ENCODE measurements at places on chromosomes 7 and 10.

GRCh38 chr10:119205894-119206602 lies 1.3 kb upstream of the GRK5 start:
- peak; percentile 17 for DNase-seq

DNA sequence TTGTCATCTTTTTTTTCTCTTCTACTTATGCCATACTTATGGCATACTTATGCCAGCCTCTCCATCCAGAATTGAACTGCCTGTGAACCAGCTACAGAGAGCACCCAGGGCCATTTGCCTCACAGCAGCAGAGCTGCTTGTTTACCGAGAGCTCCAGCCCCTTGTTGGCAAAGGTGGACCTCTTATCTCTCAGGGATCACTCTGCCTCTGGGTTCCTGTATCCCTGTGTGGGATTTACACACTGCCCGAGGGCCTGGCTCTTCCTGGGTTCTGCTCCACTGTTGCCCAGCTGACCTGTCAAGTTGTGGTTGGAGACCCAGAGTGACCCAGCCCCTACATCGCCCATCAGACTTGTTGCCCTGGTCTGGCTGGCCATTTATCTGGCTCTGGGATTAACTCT lies 22.3 kb downstream of the MRPS33 start:
- DNase-seq = no peak

DNA sequence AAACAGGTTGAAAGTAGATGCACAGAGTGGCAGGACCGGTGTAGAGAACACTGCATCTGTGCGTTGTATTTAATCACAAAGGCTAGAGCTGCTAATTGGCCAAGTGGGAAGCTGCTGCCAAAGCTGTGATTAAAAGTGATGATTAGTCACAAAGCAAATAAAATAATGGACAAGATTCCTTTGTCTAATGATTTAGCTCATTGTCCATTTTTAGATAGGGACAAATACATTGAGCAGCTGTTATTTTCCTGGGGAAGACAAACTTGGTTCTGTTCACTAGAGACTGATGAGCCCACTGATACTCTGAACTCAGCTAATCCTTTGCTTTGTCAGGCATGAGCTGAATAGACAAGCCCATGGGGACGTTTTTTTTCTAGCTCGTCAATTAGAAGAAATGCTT lies 19.7 kb downstream of the UBE3C start:
- DNase-seq = no peak

DNA sequence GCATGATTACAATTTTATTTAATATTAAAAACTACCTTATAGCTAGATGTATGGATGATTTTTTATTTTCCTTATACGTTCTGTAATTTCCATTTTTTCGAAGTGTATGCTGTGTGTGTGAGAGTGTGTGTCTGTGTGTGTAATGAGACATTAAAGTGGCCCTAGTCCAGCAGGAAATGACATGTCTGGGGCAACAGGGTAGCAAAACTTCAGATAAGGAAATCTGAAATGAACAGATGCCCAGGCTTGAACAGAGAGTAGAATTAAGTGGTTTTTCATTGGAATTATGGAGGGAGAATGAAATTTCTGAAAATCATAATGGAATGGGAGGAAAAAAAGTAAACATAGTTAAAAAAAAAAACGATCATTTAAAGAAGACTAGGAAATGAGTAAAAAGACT lies 200.6 kb downstream of the NRG3 start:
- no peak for DNase-seq

DNA sequence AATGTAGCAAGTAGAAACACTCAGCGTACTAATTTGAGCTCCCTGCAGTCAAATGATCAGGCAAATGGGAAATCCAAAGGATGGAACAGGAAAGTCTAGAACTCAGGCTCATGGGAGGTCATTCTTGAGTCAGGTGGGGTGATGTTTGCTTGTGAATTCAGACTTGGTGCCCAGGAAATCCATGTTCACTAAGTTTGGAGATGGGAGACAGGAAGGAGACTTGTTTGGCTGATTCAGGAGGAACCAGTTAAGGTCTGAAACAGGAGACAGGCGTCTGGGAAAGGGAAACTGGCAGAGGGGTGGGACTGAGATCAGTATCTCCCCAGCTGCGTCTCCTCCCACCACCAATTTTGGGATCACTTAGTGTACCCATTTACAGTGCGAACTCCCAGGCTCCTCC lies 38.4 kb upstream of the ZNF438 start:
- no peak for DNase-seq

DNA sequence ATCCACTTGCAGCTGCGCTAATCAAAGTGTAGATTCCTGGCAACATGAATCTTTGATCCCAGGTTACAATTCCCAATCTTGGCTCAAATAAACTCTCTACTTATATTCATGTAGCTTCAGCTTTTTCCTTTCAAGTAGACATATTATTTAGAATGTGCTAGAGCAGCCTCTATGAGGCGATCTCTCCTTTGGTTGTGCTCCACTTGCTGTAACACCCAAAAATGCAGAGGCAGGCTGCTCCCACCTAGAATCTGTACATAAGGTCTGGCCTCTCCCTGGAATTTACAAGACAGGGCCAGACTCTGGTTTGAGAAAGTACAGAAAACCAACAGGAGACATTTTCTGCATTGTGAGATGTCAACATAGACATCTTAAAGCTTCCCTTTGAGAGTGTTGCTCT lies 23.1 kb downstream of the ZNF107 start:
- DNase-seq = no peak

DNA sequence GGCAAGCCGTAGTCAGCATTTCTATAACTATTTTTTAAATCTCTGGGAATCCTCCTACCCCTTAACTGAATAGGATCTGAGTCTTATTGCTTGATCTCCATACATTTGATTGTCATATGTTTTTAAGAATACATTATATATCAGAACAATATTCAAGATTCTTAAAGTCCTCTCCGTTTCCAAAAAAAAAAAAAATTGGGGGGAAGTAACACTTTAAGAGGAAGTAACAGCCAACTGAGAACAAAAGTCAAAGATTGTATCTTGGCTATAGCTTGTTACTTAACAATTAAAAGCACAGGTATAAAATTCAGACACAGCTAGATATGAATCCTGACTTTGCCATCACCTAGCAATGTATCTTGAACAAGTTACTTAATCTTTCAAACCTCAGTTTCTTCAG lies 169.9 kb upstream of the ADO start:
- DNase-seq = no peak

DNA sequence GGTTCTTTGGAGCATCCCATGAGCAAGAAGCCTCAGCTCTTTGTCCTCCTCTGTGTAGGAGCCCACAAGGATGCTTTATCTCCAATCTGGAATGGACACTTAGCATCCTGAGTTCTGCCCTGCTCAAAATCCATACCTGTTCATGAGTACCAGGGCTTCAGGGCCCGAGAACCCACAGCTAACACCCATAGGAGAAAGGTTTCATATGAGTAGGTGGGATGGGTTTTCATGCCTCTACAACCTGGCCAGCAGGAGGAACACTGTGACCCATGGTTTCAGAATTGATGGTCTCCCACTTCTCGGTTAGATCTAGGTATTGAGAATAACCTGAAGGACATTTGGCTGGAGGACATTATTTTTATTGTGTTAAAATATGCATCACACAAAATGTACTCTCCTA lies 57.8 kb downstream of the TBXAS1 start:
- DNase-seq = no peak

- DNase-seq = no peak
Observed at GRCh38 chr7:123057911-123058310, 62.4 kb upstream of the TAS2R16 start.

DNA sequence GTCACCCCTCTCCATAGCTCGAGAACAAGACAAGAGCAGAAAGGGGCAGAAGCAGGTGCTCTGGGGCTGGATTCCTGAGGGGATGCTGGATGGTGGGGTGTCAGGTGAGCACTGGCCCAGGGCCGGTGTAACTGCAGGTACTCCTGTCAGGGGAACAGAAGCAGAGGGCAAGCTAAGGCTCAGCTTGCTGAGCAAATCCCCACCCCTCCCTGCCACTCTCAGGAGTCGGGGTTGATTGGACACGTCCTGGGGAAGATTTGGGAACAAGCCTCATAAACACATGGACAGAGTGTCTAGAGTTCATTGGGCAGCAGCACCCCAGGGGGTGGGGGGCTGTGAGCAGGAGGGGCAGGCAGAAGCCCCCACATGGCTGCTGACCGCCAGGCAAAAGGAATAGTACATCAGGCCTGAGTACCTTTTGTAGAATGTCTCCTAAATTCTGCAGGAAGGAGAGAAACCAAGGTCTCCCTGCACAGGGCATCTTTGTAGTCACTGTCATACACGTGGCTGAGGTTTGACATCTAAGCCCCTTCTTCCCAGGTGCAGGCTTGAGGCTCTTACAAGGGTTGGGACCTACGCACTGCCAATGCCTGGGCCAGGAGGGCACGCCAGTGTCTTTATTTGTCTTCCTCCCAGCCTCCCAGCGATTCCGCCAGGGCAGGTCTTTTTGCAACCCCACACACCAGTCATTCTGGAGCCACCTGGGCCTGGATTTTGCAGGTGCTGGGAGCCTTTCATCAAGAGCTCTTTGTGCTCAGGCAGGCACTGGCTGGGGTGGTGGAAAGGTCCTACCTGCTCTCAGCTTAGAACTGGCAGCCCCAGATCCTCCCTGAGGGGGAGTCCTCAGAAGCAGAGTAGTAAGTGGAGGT lies 2.8 kb downstream of the CALML3 start:
- no peak for DNase-seq

GRCh38 chr10:15123749-15124184 lies 26.6 kb downstream of the RPP38 start:
- DNase-seq = no peak

GRCh38 chr10:25522946-25523608 lies 348.3 kb downstream of the GPR158 start:
- DNase-seq = no peak

DNA sequence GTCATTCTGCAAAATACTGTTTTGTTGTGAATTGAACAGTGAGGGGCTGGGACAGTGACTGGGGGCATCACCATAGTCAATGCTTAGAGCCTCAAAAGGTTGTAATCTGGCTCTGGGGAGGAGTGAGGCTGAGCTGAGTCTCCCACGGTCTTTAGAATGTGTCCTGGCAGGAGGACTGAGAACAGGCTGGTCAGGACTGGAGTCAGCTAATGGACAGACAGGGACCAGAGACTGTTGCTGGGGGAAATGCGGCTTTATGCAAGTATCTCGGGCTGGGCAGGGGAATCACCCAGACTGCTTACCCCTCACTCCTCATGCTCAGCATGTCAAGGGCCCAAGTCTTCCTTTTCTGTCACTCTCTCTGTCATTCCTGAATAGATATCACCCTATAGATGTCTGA lies 346.5 kb downstream of the TYW1 start:
- DNase-seq = no peak

DNA sequence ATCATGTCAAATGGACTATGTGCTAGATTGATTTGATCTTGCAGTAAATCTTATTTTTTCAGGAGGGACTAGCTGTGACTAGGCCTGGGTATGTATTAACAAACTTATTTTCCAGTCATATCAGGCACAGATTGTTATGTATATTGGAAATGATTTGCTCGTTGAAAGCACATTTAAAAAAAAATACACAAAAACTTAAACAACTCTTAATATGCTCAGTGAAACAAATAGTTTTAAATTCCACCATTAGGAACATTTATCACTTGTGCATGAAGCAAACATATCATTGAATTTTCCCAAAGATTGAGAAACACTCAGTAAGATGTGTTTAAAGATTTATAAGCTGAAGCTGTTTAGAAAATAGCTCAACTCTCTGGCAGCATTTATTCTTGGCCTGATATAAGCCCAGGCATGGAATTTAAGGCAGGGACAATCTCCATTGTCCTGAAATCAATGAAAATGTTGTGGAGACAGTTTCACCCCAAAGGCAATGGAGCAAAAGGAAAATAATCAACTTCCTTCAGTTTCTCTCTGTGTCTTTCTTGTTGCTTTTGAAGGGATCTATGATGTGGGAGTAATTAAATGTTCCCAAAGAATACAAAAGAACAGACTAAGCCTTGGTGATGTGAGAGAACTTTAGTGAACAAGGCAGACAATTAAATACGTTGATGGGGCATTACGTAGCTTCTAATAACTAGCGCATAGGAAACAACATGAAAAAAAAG lies 250.3 kb downstream of the GPR37 start:
- no peak for DNase-seq

DNA sequence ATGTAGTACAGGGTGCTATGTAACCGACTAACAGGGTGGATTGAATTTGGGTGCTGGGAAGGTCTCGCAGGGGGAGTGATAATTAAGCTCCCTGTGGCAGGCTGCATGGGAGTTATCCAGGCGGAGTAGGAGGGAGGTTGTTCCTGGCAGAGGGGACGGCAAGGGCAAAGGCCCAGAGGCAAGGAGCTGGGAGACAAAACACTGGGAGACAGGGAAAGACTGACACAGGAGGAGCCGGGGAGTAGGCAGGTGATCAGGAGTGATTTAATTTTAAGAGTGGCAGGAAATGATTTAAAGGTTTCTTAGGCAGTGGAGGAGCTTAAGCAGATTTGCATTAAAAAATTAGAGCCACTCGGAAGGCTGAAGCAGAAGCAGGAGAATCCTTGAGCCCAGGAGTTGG lies 40.7 kb upstream of the LEP start:
- DNase-seq = no peak

DNA sequence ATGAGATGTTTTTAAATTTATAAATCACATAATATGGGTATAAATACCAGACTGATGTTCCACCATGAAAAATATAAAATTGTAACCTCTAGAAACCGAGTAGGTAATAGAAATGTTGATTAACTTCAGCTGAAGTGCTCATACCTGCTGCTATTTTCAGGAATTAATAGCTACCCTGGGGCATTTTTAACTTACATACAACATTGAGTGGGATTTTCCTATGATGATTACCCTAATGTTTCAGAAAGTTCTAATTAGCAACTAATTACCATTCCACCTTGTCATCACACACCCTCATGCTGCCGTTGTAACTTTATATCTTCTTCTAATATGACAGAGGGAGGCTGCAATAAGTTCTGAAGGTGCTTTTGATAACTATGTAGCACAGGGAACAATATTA lies 53.5 kb upstream of the ARHGAP12 start:
- DNase-seq = no peak

- DNase-seq = no peak
Observed at GRCh38 chr7:115058726-115059125, 136.8 kb downstream of the MDFIC start.

DNA sequence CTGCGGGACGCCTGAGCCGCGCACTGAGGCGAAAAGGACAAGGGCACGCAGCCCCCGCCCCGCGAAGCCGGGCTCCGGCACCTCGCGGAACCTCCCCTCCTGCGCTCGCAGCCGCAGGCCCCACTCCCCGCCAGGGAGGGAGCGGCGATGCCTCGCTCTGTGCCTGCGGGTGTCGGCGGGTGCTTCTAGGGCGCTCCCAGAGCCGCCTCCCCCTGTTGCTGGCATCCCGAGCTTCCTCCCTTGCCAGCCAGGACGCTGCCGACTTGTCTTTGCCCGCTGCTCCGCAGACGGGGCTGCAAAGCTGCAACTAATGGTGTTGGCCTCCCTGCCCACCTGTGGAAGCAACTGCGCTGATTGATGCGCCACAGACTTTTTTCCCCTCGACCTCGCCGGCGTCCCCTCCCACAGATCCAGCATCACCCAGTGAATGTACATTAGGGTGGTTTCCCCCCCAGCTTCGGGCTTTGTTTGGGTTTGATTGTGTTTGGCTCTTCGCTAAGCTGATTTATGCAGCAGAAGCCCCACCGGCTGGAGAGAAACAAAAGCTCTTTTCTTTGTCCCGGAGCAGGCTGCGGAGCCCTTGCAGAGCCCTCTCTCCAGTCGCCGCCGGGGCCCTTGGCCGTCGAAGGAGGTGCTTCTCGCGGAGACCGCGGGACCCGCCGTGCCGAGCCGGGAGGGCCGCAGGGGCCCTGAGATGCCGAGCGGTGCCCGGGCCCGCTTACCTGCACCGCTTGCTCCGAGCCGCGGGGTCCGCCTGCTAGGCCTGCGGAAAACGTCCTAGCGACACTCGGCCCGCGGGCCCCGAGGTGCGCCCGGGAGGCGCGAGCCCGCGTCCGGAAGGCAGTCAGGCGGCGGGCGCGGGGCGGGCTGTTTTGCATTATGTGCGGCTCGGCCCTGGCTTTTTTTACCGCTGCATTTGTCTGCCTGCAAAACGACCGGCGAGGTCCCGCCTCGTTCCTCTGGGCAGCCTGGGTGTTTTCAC lies 519 bp downstream of the ITGB8 start:
- no peak for DNase-seq
